ENCODE measurements at places on chromosomes 7 and 10. TPM values are rescaled to one million over a fixed set of nuclear protein-coding genes. Genes with fewer than 3 reads are reported as not detected.

DNA sequence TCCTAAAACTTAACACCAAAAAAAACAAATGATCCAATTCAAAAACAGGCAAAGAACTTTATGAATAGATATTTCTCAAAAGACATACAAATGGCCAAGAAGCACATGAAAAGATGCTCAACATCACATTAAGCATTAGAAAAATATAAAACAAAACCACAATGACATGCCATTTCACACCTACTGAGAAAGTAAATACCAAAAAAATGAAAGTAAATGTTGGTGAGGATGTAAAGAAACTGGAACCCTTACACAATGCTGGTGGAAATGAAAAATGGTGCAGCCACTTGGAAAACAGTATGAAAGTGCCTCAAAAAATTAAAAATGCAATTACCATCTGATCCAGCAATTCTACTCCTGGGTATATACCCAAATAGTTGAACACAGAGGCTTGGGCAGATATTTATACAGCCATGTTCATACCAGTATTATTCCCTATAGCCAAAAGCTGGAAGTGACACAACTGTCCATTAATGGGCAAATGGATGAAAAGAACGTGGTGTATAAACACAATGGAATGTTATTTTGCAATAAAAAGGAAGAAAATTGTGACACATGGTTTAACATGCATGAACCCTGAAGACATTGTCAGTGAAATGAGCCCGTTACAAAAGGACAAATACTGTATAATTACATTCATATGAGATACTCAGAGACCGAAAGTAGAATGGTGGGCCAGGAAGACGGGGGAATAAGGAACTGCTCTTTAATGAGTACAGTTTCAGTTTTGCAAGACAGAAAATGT is 89.0 kb downstream of the JMJD1C start:
- no peaks in the 10 kb centered on the region for H3K27me3 ChIP-seq
- H3K4me1 ChIP-seq = no peaks in the 10 kb centered on the region
- H3K4me3 ChIP-seq = no peak overlapping the region

DNA sequence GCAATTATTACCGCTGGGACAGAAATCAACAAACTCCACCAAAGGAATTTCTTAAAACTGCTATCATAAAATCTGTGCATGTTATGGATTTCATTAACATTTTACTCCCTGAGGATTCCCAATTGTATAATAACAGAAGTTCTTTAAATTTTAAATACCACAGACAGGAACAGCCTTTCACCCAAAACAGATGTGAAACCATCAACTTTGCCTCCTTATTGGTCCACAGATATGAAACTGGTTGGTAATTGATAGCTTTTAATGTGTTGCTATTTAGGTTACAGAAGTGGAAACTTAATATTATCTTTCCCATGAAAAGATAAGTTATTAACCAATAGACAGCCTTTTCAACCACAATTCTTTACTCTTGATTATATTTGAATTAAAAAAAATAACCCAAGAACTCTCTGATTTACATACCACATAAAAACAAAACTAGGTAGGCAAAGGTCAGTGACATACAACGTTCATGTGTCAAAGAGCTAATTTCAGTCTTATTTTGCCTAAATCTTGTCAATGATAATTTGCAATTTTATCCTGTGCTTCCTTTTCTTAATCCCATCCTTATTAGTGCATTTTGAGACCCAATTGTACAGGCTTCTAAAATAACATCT is 90.0 kb downstream of the NRP1 start:
- no peak overlapping the region for H3K4me3 ChIP-seq
- H3K4me1 ChIP-seq = peaks cover 35% of the 10 kb centered on the region
- DNase-seq = no peak
- H3K27me3 ChIP-seq = no peaks in the 10 kb centered on the region
- no peak overlapping the region for H3K27ac ChIP-seq

DNA sequence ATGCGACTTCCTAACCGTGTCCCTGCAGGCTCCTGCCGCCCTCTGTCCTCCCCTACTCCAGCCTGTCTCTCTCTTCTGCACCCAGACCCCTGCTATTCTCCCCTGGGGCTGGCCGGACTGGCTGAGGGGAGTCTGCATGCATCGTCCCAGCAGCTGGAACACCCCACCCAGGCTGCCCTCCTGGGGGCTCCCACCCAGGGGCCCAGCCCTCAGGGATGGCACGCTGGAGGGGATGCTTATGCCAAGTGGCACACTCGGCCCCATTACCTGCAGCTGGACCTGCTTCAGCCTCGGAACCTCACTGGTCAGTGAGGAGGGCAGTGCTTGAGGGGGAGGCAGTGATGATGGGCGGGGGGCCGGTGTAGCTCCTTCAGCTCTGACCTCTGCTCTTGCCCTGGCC is 21.7 kb upstream of the ZNF467 start:
- H3K27ac ChIP-seq = no peak overlapping the region
- peaks cover 9% of the 10 kb centered on the region for H3K27me3 ChIP-seq
- no peak for DNase-seq
- H3K4me1 ChIP-seq = peaks cover 3% of the 10 kb centered on the region

- H3K27me3 ChIP-seq = no peaks in the 10 kb centered on the region
- H3K36me3 ChIP-seq = no peaks in the 10 kb centered on the region
- H3K27ac ChIP-seq = no peak overlapping the region
- no peak overlapping the region for H3K4me3 ChIP-seq
- no peak for DNase-seq
Measured at GRCh38 chr7:152579070-152579469, 96.9 kb downstream of the XRCC2 start.

GRCh38 chr7:30987178-30987577 is 23.4 kb downstream of the GHRHR start:
- H3K4me3 ChIP-seq = no peak overlapping the region
- H3K27me3 ChIP-seq = no peaks in the 10 kb centered on the region
- no peak for DNase-seq
- peaks cover 12% of the 10 kb centered on the region for H3K4me1 ChIP-seq

DNA sequence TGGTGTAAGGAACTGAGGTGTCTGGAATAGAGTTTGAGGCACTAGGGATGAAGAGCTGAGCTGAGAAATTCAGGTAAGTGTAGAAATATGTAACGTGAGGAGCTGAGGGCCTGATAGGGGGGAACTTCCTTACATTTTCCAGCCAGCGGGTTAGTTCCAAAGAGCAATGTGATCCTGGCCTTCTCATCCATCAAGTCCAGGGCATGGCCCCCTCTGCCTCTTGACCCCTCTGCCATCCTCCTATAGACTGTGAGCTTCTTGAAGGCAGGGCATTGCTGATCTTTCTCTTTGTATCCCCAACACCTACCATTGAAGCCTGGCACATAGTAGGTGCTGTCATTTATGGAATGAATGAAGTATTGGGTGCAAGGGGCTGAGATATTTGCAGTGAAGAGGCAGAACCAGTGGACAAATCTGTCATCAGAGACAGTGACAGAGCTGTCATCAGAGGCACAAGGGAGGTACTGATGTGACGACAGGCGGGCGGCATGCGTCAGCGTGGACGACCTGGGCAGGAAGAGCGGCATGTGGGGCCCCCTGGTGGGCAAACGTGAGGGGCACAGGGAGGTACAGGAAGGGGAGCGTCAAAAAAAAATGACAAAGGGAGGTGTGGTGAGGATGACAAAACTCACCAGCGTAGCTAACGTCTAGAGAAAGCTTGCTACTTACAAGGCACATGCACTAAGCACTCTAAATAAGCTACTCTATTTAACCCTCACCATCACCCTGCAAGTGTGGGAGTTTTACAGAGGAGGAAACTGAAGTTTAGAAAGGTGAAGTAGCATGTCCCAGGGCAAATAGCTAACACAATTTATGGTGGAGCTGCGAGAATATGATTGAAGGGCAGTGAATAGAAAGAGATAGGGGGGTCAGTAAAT is 5.2 kb upstream of the CAMK2G start:
- peaks cover 3% of the 10 kb centered on the region for H3K4me1 ChIP-seq
- DNase-seq = peak; percentile 89
- no peak overlapping the region for H3K27ac ChIP-seq
- no peaks in the 10 kb centered on the region for H3K36me3 ChIP-seq
- H3K27me3 ChIP-seq = no peaks in the 10 kb centered on the region

DNA sequence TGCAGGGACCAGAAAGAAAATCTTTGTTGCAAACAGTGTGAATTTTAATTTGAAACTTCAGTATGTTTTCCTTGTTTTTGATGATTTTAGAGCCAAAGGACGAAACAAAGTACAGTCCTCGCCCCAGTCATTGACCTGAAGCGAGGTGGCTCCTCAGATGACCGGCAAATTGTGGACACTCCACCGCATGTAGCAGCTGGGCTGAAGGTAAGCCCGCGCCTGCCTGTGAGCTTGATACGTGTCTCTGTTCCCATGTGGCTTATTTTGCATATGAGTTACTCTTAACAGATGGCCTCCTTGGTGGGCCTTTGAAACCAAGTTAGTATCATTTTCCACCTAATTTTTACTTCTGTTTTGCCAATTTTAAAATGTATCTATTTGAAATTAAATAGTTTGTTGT is 12.3 kb downstream of the RBM17 start:
- no peak overlapping the region for H3K4me3 ChIP-seq
- H3K27me3 ChIP-seq = no peaks in the 10 kb centered on the region
- no peak for DNase-seq
- peaks cover 45% of the 10 kb centered on the region for H3K36me3 ChIP-seq

DNA sequence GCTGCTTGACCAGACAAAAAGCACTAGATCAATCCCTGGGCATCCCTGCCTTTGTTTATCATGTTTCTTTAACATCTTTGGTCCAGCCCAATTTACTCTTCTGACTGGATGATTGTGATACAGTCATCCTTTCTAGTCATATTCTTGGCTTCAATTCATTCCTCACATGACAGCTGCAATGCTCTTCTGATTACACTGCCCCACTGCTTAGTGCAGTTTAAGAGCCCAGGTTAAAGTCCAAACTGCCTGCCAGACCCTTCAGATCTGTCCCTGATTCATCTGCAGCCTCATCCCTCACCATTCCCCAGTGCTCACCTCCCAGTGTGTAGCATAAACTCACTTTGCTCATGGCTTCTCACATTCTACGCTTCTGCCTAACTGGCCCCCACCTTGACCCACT is 383.8 kb downstream of the TNS3 start:
- no peak overlapping the region for H3K4me3 ChIP-seq
- H3K36me3 ChIP-seq = no peaks in the 10 kb centered on the region
- no peaks in the 10 kb centered on the region for H3K4me1 ChIP-seq
- no peak overlapping the region for H3K27ac ChIP-seq

DNA sequence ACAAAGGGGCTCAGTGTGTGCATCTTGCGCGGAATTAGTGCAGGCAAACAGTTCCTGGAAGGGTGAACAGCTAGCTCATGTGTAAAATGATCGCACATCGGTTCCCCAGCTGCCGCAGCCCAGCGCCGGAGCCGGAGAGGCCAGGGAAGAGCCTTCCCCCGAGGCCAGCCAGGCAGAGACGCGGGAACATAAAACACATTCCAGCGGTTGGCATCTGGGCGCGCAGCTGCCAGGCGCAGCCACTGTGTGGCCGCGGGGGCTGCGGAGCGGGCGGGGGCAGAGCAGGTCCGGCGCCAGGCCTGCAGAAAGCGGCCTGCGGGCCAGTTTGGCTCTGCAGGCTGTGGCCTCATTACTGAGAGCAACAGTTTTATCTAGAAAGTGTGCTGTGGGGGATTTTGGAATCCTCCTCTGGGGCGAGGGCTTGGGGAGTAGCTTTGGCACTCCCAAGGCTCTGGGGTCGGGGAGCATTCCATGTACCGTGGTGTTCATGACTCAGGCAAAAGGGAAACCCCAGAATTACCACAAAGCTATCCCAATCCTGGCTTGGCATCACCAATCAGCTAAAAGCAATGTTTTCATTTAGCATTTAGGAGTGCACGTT is 74.3 kb downstream of the SAMD9 start:
- H3K27me3 ChIP-seq = no peaks in the 10 kb centered on the region
- no peaks in the 10 kb centered on the region for H3K4me1 ChIP-seq
- DNase-seq = no peak
- H3K4me3 ChIP-seq = peak overlapping the region; percentile 34

DNA sequence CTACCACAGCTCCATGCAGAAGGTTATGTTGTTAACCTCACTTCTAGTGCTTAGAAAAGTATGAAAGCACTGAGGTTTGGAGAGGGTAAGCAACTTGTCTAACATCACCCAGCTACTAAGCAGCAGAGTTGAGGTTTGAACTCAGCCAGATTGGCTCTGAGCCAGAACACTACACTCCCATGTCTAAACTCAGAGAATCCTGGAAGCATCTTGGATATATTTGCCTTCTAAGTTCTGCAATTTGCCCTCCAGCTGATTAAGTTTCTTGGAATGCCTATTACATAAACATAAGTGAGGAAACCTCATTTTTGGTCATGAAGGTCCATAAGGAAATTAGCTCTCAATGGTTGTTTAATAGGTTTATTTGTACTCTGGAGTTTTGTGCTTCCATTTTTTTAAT is 78.1 kb upstream of the PHYHIPL start:
- no peak for DNase-seq
- no peak overlapping the region for H3K4me3 ChIP-seq
- H3K36me3 ChIP-seq = no peaks in the 10 kb centered on the region
- H3K27ac ChIP-seq = no peak overlapping the region
- H3K27me3 ChIP-seq = no peaks in the 10 kb centered on the region

GRCh38 chr10:17883621-17884020 is 68.1 kb upstream of the SLC39A12 start:
- H3K4me1 ChIP-seq = no peaks in the 10 kb centered on the region
- H3K4me3 ChIP-seq = no peak overlapping the region
- no peaks in the 10 kb centered on the region for H3K27me3 ChIP-seq
- H3K27ac ChIP-seq = no peak overlapping the region
- DNase-seq = no peak

DNA sequence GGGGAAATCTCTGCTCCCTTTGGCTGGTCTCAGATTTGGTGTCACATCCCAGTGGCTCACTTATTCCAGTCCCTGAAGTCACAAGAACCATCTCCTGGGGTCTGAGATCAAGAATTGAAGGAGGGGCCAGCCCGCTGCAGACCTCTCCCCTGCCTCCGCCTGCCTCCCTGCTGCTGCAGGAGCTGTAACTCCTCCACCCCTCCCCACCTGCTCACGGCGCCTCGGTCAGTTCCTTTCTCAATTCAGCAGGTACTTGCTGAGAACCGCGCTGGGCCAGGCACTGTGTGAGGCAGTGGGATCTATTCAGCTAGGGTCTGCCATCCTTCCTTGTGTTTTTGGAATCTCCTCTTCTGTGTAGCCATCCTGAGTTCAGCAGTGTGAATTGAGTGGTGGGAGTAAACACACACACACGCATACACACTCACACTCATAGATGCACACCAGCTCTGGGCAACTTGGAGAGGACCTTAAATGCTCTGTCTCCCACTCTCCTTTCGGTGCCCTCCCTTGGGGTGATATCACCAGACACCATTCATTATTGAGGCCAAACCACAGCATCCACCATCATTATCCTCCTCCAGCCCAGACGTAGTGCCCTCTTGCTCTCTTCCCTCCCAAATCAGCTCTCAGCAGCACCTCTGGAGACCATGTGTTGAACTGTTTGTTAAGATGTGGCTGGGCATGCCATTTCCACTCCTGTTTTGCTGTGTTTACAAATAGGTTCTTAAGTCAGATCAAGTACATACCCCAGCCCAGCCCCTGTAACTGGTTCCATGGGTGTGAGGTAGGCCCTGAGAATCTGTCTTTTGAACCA is 22.0 kb upstream of the ANKRD2 start:
- peak overlapping the region; percentile 44 for H3K27ac ChIP-seq
- no peak overlapping the region for H3K4me3 ChIP-seq
- no peak for DNase-seq
- H3K4me1 ChIP-seq = peaks cover 52% of the 10 kb centered on the region
- no peaks in the 10 kb centered on the region for H3K27me3 ChIP-seq

GRCh38 chr7:132095111-132095765 is 481.0 kb downstream of the PLXNA4 start:
- DNase-seq = no peak
- H3K27ac ChIP-seq = no peak overlapping the region
- H3K36me3 ChIP-seq = no peaks in the 10 kb centered on the region

The MMRN2 gene
- 81.3 TPM for total RNA-seq

The PTER gene
- total RNA-seq = 15.2 TPM

The CCDC3 gene
- 14.9 TPM for total RNA-seq

The LRIT1 gene
- total RNA-seq = not detected

The CFAP46 gene
- total RNA-seq = 1.5 TPM

The LIPK gene
- not detected for total RNA-seq

The SLC26A3 gene
- total RNA-seq = not detected
